ENCODE measurements at places on chromosomes 3 and 15.
A peak's percentile ranks its signal among the peaks of the same experiment; 100 is the strongest.

- DNase-seq: no peak
Measured at GRCh38 chr3:133746712-133747066, 496 bp downstream of the TF start.

DNA sequence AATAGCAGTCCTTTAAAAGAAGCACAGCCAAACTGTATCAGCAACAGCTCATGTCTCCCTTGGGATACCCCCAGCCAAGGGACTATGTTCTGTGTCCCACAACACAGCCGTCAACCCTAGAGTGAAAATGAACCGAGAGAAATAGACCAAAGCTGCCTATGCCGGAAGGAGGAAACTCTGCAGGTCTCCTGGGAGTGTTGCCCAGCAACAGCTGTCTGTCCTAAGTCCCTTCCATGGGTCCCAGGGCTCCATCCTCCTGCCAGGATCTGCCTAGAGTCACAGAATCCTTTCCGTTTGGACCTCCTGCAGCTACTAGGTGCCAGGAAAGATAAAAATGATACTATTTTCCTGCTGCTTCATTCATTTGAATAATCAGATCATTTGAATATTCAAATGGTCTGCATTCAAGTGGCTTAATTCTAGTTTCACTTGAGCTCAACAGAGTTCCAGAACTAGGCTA, 53.1 kb downstream of the TRANK1 start:
- DNase-seq: no peak

DNA sequence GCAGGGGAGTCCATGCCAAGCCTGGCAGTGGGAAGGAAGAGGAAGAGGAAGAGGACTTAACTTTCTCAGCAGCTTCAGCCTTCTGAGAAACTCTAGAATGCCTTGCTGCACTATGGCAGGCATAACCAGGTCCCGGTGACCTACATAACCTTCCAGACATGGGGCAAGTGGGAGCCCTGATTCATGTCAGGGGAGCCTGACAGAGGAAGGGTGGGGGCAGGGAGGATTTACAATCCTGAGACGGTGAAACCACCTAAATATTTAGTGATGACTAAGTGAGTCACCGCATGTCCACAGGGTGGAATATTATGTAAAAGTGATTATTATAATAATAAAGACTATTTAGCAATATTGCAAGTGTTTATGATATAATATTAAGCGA, 46.7 kb downstream of the AMOTL2 start:
- DNase-seq: no peak

GRCh38 chr15:42627485-42627884, 52.1 kb downstream of the STARD9 start:
- DNase-seq: no peak

DNA sequence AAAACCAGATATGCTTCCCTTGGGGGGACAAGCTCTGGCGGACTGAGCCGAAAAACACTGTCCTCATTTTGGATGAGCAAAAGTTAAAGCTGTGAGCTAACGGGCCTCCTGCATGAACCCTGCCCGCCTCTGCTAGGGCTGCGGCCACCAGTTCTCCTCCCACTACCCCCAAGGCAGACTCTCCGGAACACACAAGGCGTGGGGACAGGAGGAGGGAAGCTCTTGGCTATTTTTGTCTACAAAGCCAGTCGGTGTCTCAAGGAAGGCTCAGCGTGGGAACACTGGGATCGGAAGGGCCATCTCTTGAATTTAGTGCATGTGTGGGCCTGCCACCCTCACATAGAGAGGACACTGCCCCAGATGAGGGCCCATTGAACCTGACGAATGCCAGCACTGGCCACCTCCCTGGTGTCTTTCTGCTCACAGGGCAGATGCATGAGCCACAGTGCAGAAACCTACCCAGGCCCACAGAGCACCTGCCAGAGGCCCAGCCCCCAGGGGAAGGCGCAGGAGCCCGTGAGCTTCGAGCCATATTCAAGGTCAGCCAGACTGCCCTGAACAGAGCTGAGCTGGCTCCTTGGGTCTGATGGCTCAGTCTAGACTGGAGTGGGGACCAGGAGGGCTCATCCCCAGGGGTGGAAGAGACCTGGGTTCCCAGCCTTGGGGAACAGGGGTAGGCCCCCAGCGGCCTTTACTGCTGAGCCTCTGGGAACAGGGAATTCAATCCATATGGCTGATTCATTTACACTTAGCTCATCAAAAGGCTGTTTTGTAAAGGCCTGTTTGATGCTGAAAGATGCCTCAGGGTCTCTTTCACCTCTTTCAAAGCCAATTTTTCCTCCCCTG, 38.3 kb downstream of the HCN4 start:
- DNase-seq: no peak

DNA sequence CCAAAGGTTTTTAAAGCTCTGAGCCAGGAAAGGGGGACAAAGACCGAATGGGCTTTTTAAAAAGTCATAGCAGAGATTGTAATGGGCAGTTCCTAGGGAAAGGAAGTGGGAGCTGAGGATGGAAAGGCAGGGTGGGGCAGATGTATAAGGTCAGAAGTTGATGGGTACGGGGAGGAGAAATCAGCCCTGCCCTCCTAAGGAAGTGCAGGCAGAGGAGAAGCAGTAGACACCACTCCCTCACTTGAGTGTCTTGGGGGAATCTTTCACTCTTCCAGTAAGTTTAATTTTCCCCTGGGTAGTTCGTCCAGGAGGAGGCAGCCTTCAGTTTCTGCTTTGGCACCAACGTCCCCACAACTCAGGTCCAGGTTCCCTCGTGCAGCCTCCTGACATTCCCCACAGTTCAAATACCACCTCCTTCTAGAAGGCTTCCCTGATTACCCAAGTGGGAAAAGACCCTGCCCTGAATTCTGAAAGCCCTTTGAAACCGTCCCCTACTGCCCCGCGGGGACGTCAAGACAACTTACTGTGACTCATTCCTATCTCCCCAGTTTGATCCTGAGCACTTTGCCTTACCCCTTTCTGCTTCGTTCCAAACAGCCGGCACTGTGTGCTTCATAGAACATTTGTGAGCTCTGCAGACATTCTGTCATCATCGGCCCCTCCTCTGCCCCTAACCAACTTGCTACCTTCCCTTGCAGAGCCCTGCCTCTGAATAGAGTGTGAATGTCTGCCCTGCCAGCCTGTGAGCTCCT, 14.3 kb upstream of the SRP14 start:
- DNase-seq: no peak

GRCh38 chr3:42884324-42884723, 8.6 kb upstream of the CYP8B1 start:
- no peak for DNase-seq

DNA sequence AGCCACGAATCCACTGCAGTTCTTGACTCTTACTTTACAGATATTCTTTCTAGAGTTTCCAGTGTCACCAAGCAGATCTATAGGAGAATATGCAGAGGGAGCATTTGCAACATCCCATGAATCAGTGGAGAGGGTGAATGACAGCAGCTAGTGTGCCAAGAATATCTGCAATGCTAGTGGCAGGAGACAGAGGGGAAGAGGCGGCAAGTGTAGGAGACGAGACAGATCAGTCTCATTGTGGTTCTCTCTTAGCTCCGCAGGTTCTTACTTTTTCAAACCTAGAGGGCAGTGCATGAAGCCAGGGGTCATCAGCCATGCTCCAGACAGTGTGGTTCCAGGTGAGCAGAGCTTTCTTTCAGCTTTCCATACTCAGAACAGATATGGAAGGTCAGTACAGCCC, 744 bp downstream of the ZNF619 start:
- no peak for DNase-seq

DNA sequence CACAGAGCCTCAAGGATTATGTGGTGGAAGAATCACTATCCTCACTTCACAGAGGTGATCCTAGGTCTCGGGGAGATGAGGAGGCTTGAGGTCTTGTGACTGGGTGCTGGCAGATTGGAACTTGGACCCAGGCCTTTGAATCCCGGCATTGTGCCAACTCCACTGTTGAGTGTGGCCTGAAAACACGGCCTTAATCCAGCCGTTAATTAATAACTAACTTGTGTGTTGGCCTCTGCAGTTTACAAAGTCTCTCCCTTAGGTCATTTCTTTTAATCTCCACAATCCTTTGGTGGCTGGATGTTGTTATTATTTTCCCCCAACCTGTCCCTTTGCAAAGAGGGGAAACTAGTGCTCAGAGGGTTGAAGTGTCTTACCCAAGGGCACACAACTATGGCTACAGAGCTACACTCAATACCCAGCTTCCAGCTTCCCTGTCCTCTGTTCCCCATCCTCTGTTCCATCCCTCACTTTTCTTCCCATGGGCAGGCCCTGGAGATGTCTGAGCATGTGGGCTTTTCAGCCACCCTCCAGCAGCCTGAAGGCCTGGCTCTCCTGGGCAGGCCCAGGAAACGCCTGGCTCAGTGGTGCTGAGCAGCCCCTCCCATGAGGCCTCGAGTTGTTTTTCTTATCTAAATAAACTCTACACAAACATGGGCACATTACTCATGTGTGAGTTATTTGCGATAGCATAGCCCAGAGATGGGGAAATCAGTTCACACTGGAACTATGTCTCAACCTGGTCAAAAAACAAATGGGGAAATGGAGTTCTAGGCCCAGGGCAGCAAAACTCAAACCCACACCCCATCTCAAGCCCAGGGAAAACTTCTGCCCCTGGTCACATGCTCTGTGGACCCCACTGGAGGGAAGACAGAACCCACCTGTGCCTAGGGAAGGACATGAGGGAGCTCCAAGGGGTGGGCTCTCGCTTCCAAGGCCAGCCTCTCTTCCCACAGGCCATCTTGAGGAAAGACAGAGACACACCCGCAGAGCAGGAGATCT, 16.8 kb upstream of the SMAD3 start:
- no peak for DNase-seq

- DNase-seq: no peak
Measured at GRCh38 chr3:116078561-116078960, 366.7 kb downstream of the LSAMP start.

GRCh38 chr15:101185770-101186169, 66.1 kb downstream of the CHSY1 start:
- DNase-seq: no peak

- no peak for DNase-seq
Measured at GRCh38 chr3:126354776-126355175, 2.4 kb downstream of the KLF15 start.

DNA sequence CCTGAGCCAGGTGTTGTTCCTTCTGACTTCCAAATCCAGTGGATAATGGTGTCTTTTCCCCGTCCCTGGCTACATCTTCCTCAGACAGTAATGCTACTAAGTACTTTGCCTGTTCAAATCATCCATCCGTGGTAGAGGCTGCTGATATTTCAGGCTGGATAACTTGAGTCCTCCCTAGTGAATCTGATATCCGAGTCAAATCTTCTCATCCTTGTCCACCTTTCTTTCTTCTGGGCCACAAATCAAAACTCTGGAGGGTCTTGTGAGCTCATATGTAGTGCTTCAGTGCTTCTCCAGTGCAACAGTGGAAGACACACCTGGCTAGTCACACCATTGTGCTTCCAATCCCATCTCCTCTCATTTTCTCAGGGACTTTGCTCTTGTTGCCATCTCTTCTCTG, 11.2 kb downstream of the SH3GL3 start:
- no peak for DNase-seq

- no peak for DNase-seq
Measured at GRCh38 chr3:106299300-106300098, 430.7 kb upstream of the CBLB start.

DNA sequence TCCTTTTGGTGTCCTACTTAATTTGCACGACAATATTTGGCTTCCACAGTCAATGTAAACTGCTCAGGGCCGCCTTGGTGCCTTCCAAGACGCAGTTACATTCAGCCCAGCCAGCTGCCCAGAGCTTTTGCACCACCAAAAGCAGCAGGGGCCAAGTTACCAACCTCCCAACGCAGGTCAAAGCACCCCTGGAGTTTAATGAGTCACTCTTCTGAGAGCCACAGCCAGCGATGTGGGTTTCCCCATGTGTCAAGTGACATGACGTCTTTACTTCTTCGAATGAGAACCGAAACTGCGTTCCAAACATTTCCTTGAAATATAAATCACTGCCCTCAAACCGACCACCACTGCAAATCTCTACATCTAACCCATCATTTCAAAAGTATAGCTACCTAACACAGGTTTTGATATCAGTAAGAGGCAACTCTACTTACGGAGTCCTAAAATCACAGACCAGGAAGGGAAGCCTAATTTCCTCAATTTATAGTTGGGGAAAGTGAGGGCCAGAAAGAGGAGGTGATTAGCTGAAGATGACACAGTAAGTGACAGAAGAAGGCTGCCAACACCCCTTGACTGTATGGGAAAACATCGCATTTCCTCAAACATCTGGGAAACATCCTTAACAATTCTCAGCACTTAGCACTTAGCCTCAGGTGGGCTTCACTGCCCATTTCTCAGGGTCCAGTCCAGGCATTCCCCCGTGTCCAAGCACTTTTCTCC, 24.5 kb downstream of the MB21D2 start:
- peak; percentile 69 for DNase-seq

- DNase-seq: no peak
Measured at GRCh38 chr15:100053474-100054121, 288.2 kb downstream of the ADAMTS17 start.

GRCh38 chr15:35209838-35210237, 124.7 kb upstream of the NANOGP8 start:
- no peak for DNase-seq

GRCh38 chr15:30033763-30034162, 49.0 kb upstream of the GOLGA8J start:
- no peak for DNase-seq

GRCh38 chr3:105580296-105580965, 213.7 kb downstream of the ALCAM start:
- no peak for DNase-seq

DNA sequence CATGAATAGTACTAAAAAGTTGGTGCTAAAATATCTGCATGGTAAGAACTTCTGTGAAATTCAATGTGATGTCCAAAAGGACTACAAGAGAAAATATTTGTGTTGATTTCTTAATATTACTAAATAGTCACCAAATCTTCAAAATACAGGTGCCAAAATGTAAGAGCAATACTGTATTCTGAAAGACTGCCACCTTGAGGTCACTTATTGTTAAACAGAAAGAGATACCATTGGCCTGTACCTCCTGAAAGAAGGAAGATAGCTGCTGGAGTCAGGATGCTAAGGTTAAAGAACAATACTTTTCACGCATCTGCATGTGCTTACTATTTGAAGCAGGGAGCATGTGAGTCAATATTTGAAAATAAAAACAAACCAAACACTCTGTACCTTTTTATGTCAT, 72.0 kb upstream of the LSAMP start:
- DNase-seq: no peak

- DNase-seq: no peak
Measured at GRCh38 chr3:153320585-153321128, 158.6 kb downstream of the RAP2B start.
